Cardiac muscle cell (in vitro differentiated cells and primary cell): ENCODE measurements at places on chromosomes 1 and 21.

DNA sequence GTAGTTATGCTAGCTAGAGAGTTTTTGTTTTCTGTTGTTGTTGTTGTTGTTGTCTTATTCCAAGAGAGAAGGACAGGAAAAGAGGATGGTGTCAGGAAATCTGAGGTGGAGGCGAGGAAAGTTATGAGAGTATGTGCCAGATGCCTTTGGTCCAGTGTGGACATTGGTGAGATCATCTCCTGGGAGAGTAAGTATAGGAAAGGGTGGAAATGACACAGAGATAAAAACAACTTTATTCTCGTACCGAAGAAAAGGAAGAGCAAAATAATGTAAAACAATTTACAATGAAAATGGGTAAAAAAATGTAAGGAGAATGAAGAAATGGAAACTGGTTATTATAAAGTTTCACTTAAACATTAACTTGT is 97.4 kb upstream of the ADGRL2 start:
- DNase-seq = no peak

DNA sequence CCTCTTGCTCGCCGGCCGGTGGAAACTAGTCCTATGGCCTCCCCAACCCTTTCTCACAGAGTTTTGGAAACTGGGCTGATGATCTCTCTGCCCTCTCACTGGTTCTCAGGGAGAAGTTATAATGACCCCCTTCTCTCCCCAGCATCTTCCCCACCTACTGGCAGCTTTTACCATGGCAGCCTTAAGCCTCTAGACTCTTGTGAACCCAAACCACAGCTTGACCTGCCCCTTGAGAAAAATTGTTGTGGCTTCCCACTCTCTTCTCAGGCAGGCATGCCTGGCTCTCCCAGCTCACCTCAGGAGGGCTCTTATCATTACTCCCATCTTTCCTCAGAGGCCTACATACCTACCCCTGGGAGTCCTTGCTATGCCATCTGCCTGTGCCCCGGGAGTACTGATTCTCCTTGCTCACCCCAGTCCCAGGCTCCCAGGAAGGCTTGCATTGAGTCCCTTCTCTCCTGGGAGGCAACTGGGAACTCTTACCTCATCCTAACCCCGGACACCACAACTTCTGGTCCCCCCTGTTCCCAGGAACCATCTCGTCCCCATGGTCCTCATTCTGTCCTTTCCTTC is 1.6 kb downstream of the NSUN4 start:
- no peak for DNase-seq

GRCh38 chr1:119391749-119392148 is 23.2 kb downstream of the HAO2 start:
- no peak for DNase-seq

- DNase-seq = no peak
Measured at GRCh38 chr1:8698937-8699447, 118.4 kb downstream of the RERE start.

DNA sequence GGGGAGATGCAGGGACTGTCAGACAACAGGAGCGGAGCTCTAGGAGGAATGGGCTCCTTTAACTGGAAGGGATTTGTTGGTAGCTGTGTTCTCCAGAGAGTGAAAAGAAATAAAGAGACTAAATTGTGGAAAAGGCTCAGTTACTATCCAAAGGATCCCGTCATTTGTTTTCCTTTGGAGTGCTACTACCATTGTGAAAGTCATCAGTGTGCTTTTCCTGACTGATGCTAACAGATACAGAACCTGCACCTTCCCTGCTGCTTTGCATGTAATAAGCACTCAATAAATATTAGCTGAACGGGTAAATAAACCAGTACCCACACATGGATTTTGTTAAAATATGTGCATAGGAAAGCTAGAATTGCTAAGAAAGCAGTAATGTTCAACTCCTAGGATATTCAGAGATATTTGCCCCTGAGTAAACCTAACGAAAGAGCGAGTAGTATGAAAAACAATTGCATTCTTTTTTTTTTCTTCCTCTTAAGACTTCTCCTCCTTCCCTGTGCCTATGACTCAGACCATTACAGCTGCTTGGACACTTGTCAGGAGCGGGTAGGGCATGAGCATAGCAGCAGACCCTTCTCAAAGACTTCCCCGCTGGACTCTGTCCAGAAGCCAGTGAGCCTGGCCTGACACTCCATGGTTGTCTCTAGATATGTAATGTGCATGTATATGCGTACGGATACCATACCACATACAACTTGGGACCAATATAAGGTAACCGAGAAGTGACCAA is 41.7 kb downstream of the PTGFRN start:
- peak; percentile 90 for DNase-seq

DNA sequence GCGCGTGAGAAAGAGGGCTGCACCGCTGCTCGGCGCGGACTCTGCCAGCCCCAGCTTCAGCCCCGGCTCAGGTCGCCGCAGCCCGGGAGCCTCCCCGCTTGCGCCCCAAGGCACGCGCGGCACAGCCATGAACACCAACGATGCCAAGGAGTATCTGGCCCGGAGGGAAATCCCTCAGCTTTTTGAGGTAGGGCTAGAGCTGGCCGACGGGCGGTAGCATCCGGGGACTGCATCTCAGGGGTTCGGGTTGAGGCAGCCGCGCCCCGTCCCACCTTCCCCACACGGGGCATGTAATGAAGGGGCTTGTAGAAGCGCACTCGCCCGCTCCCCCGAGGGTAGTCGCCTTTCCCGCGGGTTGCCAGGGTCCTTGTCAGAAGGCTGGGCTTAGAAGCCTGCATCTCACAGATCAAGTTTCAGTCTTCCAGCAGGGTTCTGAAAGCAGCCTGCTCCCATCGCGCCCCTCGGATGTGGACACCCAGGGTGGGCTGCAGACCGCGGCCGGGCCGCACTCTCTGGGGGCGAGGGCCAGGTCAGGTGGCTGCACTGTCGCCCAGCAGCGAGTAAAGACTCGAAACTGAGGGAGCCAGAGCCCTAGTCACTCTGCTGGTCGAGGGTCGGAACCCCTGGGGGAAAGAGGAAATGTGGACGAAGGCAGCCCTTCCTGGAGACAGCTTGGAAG is 507 bp downstream of the AK5 start:
- DNase-seq = peak; percentile 20
